Skeletal muscle cell (primary cell): ENCODE measurements at places on chromosomes 3 and 15.

DNA sequence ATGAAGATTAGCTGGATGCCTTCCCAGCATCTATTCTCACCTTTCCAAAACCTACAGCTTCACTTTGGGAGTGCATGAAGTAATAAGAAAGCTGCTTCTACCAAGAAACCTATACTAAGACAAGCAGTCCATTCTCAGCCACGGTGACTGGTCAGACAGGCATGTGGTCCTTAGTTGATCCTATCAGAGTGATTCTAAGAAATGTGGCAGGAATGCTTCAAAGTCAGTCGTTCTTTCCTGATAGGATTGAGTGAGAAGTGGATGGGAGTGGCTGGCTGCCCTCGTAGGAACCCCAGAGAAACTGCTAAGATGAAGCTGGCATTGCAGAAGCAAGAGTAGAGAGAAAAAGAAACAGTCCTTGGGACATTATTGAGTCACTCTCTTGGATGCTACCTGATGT is 16.6 kb downstream of the FOXB1 start:
- DNase-seq = no peak

DNA sequence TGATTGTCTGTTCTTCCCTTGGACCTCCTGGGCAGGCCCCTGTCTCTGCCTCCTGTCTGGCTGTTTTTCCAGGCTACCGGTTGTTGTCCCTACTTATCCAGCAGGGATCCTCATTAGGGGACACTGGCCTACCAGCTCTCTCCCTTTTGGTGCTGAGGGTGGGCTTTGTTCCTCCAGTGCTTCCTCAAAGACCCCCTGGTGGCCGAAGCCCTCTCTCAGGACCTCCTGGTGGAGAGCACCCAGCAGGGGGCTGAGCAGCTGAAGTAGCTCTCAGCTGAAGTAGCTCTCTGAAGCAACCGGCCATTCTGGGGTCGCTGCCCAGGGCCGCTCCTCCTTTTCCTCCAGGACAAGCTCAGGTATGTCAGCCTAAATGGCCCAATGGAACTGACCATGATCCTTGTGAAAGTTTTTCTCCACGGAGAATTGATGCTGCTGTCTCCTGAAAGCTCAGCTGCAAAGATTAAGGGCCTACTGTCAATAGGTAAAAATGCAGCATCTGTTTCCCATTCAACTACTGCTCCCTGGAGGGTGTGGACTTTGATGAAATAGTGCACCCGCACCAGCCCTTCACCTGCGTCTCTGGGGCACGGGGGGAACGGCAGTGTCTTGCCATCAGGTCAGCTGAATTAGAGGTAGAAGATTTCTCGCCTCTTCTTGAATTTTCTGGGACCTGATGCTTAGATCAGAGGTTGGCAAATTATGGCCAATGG is 27.6 kb downstream of the ARNT2 start:
- DNase-seq = no peak

DNA sequence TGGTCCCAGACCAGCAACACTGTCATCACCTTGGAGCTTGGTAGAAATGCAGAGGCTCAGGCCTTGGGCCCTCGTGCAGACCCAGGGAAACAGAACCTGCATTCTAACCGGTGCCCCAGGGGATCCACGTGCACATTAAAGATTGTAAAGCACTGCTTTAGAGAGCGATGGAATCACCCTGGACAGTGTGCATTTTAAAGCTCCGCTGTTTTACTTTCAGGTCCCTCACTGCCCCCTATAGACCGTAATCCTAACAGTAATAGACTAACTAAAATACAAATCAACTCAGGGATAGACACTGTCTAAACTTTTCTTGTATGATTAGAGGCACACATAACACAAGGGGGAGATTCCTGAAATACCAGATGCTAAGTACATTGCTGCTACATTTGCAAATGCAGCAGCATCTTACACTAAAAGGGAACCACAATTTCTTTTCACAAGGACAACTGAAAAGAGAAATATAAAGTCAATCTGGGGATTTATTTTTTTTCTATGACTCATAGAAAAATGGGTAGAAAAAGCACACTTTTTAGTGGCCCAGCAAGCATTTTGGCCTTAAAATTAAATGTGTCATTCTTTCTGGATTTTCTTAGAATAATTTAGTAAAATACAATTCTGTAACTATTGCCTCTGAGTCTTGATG is 10.5 kb upstream of the SH3GL3 start:
- DNase-seq = no peak

GRCh38 chr3:10770547-10770946 is 45.5 kb upstream of the SLC6A11 start:
- DNase-seq = no peak

DNA sequence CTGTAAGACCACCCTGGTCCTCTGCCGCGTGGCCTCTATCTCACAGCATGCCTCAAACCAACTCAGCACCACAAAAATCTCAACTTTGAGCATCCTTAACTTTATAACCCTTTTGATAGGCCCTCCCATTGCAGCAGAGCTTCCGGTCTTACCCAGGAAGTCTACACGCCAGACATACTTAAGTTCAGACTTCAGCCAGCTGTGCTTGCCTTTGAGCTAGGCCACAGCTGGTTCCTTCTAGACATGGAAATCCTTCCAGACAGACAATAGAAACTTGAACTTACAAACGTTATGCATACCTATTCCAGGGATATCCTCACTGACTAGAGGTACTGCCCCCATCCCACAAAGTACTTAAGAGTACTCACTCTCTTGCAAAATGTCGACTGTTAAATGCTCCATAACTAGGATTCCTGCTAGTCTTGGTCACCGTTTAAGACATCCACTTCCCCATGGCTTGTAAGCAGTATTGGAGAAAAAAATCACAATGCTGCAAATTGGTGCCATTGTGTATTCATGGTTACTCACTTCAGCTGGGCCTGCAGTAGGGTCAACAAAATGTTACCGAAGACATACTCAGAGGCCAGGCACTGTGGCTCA is 183.5 kb downstream of the TBL1XR1 start:
- DNase-seq = no peak

- DNase-seq = no peak
Observed at GRCh38 chr3:196735751-196736150, 3.9 kb upstream of the PAK2 start.

DNA sequence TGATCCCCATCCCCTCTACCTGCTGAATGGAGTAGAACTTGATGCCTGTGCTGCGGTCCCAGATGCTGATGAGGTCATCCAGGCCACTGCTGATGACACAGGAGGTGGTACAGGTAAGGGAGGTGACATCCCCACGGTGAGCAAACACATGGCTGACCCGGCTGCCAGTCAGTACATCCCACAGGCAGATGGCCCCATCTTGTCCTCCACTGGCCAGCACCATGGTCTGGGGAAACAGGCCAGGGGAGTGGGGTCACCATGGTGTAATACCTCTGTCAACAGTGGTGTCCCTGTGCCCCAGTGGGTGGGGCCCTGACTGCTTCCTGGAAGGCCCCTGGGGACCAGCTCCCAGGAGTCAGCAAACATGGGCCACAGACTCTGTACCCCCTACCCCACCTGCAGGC is 33.3 kb downstream of the PTPN23 start:
- DNase-seq = no peak
